ENCODE measurements at places on chromosomes 2 and 18. TPM values are rescaled to one million over a fixed set of nuclear protein-coding genes. Genes with fewer than 3 reads are reported as not detected.

DNA sequence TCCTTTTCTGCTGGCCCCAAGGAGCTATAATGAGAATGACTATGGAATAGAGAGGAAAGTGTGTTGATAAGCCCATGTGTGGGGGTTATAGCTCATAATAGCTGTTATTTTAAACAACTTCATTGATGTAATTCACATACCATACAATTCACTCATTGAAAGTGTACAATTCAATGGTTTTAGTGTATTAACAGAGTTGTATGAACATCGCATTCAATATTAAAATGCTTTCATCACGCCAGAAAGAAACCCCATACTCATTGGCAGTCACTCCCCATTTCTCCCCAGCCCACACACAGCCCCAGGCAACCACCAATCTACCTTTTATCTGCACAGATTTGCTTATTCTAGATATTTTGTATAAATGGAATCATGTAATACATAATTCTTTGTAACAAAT is 139.6 kb upstream of the CYP1B1 start:
- DNase-seq = no peak

- DNase-seq = no peak
Observed at GRCh38 chr2:131027566-131028528, 65.4 kb downstream of the FAM168B start.

DNA sequence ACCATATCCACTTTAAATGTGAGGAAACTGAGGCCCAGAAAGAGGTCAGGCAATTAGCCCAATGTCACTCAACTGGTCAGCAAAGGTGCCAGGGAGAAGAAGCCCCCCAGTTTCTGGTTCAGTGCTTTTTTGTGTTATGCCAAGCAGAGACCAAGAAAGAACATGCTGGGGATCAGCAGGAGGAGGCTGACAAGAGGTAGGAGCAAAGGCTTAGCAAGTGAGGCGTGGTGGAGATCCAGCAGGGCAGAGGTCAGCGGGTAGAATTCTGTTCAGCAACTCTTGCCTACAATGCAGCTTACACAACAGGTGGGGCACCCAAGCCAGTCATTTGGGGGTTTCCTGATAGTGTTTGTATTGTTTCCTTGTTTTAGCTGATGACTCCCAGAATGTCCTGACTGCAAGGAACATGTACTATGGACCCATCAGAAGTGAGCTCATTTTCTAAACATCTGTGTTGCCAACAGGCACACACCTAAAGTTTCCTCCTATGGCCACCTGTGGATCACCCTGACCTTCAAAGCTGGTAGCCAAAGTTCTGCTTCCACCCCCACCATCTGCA is 28.2 kb downstream of the LPIN2 start:
- DNase-seq = no peak

- DNase-seq = no peak
Observed at GRCh38 chr2:55771612-55772011, 78.0 kb upstream of the PNPT1 start.

Gene VAMP8
- 15.5 TPM for total RNA-seq

- no peak for DNase-seq
Observed at GRCh38 chr2:217052856-217053577, 193.2 kb upstream of the TNP1 start.

Gene IL37
- total RNA-seq = not detected

Gene COLEC11
- total RNA-seq = 4.9 TPM

DNA sequence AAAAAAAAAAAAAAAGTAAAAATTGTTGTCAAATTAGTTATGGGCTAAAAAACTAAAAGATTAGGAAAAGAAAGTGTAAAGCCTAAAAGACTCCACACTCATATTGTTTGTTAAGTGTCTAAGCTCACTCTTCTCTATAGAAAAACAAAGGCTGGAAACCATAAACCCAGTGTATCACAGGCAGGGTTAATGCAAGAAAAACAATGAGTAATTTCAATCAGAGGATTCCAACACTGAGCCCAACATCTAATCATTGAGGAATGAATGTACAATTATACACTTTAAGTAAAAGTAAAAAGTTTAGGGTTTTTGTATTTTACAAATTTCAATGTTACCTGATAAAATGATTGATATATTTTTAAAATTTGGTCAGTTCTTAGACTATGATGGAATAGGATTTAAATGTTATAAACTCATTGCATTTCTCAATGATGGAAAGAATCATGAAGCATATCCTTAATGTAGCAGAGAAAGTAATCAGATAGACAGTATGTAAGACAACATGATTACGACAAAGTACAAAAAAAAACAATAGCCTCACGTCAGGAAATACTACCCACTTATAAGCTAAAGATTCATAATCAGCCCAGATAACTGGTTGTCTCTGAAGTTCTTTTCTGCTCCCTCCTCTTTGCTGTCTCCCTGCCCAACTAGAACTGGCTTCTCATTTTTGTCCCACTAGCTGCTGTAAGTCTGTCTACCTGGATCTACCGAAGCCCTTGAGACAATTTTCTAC is 44.5 kb upstream of the SP3 start:
- no peak for DNase-seq

GRCh38 chr2:212973347-212973746 is 178.1 kb downstream of the IKZF2 start:
- no peak for DNase-seq

DNA sequence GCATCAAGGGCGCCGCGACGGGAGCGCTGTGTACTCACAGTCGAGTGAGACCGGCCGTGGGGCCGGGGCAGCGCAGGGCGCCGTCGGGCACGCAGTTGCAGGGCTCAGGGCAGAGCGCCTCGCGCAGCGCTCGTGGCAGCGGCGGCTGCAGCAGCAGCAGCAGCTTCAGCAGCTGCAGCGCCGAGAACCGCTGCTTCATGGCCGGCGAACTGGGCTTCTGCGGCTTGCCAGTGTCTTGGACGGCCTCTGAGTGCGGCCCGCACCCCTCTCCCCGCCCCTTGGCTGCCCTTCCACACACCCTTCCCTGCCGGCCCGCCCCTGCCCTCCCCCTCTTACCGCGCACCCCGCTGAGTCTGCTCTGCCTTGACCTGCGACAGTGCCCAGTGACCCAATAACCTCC is at the start of gene LHCGR:
Gene LHCGR, minus strand, starts transcription at position 252 of the 400 bp plus-strand sequence. Its CDS starts 53 bp downstream, at position 199.
- DNase-seq = peak; percentile 15

- no peak for DNase-seq
Observed at GRCh38 chr2:9802576-9802993, 40.7 kb upstream of the TAF1B start.

- DNase-seq = no peak
Observed at GRCh38 chr2:27581417-27582128, 1.3 kb upstream of the ZNF512 start.

Gene LCT
- total RNA-seq = not detected

- peak; percentile 56 for DNase-seq
Observed at GRCh38 chr2:96374211-96374951, 38.8 kb downstream of the NCAPH start.

DNA sequence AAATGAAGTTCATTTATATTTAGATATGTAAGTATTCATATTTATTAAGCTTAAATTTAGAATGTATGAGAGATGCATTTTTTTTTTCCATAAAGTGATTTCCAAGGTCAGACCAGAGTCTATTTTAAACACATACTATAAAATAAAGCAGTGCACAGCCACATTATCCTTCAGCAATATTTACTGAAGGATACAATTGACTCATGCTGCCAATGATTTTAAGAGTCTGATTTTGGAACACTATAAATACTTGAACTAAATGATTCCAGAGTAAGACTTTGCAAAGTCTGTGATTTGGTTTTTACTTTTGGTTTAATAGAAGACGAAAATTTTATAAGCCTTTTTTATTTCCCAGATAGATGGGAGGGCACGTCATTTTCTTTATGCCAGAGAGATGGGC is 107.1 kb downstream of the EPHA4 start:
- no peak for DNase-seq

Gene CNTNAP5
- total RNA-seq = not detected

Gene CFC1
- not detected for total RNA-seq

GRCh38 chr2:11389551-11390398 is 45.3 kb upstream of the ROCK2 start:
- DNase-seq = no peak

Gene HJURP
- total RNA-seq = 0.36 TPM

DNA sequence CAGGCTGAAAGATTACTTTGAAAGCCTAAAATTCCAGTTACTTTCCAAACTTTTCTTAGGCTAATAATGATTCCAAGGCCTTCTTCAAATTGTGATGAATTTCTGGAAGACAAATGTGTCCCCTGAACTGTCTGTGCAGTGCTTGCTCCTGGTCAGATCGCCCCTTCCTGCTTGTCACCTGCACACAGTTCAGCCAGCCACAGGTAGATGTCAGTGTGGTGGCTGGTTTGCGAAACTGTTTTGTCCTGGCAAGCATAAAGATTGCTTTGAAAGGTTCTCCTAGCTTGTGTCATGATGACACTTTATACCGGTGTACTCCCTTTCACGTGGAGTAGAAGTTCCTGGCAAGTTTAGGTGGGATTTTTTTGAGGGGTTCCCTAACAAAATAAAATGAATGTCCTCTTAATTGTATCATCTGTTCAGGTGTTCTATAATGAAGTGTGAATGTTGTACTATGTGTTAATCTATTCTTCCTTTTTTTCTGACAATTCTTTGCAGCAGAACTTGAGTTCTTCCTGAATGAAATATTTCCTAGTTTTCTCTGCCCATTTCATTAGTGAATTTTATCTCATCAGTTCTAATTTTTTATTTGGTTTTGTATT is 298.8 kb downstream of the ZNF407 start:
- no peak for DNase-seq

DNA sequence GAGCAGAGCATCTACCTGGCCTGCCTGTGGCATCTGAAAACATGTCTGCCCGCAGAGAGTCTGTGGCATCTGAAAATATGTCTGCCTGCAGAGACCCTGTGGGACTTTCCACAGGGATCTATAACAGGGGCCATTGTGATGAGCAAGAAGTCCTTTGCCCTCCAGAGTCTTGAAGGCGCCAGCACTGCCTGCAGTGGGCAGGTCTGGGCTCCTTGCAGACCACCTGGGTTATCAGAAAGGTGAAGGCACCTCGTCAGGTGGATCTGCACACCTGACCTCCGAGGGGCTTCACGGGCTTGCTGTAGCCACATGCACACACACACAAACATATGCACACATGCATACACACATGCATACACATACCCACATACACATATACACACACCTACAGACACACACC is 189.5 kb upstream of the HDAC4 start:
- DNase-seq = no peak

DNA sequence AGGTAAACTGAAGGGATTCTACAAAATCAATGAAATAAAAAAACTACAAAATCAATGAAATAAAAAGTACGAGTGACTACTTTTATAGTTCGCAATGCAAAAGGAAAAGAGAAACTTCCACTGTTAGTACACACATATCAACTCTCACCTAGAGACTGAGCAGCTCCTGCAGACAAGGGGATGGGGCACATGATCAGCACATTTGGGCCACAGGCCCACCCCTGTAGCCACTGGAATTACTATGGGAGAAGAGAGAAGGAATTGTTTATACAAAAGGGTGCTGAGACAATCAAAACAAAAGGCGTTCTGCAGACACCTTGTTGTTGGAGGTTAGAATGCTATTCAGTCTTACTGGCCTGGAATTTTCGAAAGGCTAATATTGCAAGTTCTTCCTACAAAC is 34.7 kb upstream of the CD226 start:
- no peak for DNase-seq

DNA sequence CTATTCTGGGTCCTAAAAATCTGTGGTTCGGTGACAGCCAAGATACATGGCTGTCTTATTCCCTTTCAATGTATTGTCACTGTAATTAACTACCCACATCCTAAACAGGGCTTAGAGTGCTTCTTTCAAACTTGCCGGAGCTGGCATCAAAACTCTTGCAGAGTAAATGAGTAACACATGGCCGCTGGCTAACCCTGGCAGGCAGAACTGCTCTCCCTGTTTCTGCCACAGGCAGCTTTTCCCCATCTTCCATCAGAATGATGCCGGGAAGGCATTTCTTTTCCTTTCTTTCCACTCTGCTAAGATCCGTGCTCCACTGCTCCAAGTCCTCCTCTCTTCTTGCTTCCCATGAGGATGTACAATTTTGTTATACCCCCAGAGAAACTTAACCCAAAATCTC is 54.8 kb upstream of the PTPRM start:
- no peak for DNase-seq

Gene SLC4A5
- total RNA-seq = 2.3 TPM

GRCh38 chr2:64679673-64680425 is 26.1 kb upstream of the SERTAD2 start:
- no peak for DNase-seq

Gene ADD2
- total RNA-seq = 2.7 TPM

Gene LAMA3
- 3.5 TPM for total RNA-seq

- DNase-seq = no peak
Observed at GRCh38 chr2:5235701-5236100, 456.5 kb upstream of the SOX11 start.

GRCh38 chr2:159322419-159322818 is 35.9 kb upstream of the WDSUB1 start:
- DNase-seq = no peak

DNA sequence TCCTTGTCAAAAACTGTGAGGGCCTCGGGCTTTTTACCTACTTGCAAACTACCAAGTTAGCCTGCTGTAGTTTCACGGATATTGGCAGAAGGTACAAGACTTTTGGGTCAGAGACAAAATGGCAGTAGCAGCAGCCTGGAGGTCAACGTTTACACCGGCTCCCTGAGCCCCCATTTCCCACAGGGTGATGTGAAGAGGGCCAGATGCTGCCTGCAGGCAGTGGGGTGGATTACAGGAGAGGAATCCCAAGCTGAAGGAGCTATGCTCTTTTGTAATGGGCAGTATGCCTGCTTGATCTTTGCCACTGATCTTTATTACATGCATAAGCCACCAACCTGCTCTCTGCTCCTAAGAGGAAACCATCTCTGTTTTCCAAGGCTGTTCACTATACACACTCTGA is 29.5 kb upstream of the SP5 start:
- DNase-seq = no peak

- DNase-seq = no peak
Observed at GRCh38 chr2:188786368-188786841, 187.8 kb upstream of the COL3A1 start.

Gene CXCR2
- 0.96 TPM for total RNA-seq

- no peak for DNase-seq
Observed at GRCh38 chr18:297936-298335, 30.1 kb upstream of the THOC1 start.

- DNase-seq = no peak
Observed at GRCh38 chr2:190859347-190860297, 21.0 kb upstream of the GLS start.

DNA sequence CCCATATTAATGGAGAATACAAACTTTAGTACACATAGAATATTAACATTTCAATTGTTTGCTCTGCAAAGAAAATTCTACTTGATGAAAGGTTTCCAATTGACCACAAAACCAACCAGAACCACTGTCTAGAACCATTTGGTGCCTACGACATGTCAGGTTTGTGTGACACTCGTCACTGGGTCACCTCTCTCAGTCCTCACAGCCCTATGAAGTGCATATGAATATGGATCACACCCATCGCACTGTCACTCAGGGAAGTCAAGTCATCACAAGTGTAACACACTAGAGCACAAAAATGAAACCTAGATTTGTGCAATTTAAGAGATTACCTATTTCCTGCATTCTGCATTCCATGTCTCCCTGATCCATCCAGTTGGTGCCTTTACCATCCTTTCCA is 43.7 kb downstream of the PTPN2 start:
- no peak for DNase-seq

- DNase-seq = no peak
Observed at GRCh38 chr2:75406131-75406581, 154.6 kb downstream of the EVA1A start.

GRCh38 chr2:100960688-100961087 is 41.4 kb upstream of the RPL31 start:
- DNase-seq = no peak

All from left ventricle myocardium inferior (tissue), 1 donor.